Left lung (tissue), 14 donors: ENCODE measurements at places on chromosomes 7 and 10. TPM values are rescaled to one million over a fixed set of nuclear protein-coding genes. Genes with fewer than 3 reads are reported as not detected.

DNA sequence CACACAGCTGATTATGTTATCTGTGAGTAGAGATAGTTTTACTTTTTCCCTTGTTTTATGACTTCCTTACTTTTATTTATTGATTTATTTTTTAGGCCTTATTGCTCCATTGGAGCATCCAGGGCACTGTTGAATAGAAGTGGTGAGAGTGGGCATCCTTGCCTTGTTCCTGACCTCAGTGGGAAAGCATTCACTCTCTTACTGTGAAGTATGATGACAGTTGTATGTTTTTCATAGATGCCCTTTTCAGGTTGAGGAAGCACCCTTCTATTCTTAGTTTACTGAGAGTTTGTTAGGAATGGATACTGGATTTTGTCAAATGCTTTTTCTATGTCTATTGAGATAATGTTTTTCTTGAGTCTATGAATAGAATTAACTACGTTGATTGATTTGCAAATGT, 88.6 kb downstream of the XRCC2 start:
- no peak for DNase-seq

GRCh38 chr7:25262586-25262985, 34.3 kb upstream of the NPVF start:
- no peak for DNase-seq

DNA sequence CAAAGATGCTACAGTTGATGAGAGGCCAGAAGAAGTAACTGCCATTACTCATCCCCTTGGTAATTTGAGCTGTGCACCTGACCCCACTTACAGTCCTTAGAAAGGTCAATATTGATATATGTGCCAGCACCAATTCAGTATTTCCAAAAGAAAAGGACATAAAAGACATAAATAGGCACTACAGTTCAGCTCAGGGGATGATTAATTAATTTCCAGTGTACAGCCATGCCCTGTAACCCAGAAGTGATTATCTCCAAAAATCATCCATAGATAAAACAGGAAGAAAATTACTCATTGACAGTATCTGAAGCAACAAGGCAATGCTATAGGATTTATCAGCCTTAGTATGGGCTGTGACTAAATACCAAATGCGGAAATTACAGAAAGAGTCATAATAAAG, 82.4 kb downstream of the PHYHIPL start:
- no peak for DNase-seq

Gene SFMBT2
- 4.8 TPM for polyA plus RNA-seq

DNA sequence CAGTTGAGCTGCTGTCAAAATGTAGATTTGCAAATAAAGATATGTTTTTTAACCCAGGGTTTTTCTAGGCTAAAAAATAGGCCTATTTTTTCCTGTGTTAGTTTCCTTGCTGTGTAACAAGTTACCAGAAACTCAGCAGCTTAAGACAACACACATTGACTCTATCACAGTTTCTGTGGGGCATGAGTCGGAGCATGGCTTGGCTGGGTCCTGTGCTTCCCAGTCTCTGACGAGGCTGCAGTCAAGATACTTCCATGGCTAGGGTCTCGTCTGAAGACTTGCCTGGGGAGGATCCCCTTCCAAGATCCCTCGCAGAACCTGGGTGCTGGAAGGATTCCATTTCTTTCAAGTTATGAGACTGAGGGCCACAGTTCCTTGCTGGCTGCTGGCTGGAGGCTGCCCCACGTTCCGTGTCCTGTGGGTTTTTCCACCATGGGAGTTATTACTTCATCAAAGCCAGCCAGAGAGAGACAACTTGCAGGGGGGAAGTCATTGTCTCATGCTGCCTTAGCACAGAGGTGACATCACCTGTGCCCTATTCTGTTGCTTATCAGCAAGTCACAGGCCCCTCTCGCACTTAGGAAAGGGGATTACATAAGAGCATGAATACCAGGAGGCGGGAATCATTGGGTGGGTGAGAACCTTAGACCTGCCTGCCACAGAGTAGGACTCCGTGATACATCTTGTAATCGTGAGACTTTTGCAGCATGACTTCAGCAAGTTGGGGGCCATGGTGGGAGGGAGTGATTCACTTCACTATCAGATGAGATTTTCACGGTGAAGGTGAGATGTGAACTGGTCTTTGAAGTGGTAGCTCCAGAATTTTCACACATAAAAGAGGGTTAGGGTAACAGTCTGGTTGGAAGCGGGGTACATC, 77.9 kb downstream of the CCNY start:
- no peak for DNase-seq

Gene CALY
- not detected for polyA plus RNA-seq

Gene TRIL
- 58.2 TPM for polyA plus RNA-seq

DNA sequence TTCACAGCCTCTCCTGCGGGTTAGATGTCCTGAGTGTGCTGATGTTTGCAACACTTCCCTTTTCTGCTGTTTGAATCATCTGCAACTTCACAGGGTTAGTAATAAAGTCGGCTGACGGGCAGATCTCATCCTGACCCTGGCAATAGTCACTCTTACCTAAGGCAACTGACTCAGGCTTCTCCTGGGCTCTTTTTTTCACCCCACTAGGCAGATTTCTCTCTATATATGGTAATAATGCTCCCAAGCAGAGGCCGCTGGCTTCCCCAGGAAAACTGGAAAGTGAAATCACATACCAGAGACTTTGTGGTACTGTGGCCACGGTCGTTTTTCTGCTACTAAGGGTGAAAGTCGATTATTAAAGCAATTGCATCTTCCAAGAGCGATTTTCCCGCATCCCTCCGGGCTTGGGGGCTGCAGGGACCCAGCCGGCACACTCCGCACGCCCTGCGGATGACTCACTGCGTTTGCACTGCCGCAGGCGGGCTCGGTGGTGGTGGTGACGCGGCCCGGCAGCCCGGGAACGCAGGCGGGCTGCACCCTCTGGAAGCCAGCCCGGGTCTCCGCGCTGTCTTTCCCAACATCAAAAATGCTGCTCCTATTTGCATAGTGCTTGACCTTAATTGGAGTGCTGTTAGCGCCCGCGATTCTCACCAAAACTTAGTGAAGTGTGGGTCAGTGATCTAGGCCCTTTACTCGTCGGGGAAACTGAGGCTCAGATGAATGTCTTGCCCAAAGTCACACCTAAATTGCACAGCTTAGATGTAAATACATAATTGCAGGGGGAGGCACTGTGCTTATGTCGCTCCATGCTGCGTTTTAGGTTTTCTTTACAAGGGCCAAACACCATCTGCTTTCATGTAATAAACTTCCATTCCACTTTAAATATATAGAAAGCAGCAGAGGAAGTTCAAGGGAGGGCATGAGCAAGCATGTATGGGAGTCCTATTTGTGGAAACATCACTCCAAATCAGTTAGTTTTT, 47.6 kb upstream of the ITGB1 start:
- DNase-seq: peak; percentile 94

DNA sequence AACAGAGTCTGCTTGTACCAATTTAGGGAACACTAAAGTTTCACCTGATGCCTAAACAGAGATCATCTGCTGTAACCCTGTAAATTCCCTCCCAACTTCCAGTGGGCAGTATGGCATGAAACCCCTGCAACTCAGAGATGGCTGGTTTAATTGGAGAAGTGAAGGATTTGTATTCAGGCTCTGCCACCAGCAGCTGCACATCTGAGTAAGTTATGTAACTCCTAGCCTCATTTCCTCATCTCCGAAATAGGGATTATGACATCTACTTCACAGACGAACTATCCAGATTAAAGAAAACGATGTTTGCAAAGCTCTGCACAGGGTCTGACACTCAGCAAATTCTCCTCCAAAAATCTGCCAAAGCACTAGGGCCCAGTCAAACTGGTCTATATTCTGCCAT, 493.0 kb downstream of the KCNMA1 start:
- DNase-seq: no peak

- no peak for DNase-seq
Observed at GRCh38 chr7:154914308-154914995, 88.5 kb downstream of the PAXIP1 start.

Gene SAP25
- 7.5 TPM for polyA plus RNA-seq

DNA sequence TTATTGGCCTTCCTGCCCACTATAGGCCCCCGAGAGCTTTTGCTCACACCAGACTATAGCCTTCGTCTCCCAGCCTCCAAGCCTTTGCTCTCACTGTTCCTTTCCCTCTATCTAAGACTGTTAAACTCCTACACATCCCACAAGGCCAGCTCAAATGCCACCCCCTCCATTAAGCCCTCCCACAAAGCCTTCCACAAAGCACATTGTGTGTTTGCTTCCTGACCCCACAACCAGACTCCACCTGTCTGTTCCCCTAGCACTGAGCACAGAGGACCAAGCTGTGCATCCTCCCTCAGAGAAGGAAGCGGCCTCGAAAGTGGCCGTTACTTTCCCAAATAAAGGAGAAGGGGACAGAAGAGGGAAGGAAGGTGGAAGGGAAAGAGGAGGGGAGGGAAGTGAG, 1.3 kb downstream of the LOXL4 start:
- no peak for DNase-seq

- no peak for DNase-seq
Observed at GRCh38 chr10:101837748-101838147, 5.9 kb downstream of the KCNIP2 start.

Gene EFCAB10
- polyA plus RNA-seq: 5.7 TPM

- DNase-seq: no peak
Observed at GRCh38 chr7:95322396-95322795, 1.9 kb downstream of the PON1 start.

DNA sequence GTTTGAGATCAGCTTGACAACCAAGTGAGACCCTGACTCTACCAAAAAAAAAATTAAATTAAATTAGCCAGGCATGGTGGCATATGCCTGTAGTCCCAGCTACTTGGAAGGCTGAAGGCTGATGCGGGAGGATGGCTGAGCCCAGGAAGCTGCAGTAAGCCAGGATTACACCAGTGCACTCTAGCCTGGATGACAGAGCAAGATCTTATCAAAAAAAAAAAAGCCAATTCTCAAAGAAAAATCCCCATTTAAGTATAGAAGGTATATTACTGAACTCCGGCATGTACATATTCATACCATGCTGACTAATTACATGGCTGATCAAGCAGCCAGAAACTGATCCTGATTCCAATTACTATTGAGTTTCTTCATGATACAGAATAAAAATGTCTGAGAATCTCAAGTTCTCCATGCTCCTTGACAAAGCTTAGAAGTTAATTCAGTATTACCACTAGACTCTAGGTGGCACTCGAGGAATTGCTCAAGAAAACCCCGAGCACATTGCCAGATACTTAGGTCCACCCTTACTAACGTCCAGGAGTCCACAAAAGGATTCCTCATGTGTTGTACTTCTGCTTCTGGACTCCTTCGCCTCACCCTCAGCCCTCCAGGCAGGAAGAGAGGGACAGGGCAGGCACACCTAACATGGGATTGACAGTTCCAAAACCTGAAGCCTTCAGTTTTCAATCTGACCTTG, 148.9 kb downstream of the PARD3 start:
- DNase-seq: peak; percentile 72

- no peak for DNase-seq
Observed at GRCh38 chr10:7593063-7593462, 73.7 kb downstream of the ITIH5 start.

Gene KCNIP2
- 5.3 TPM for polyA plus RNA-seq

GRCh38 chr10:109958059-109958458, 34.7 kb upstream of the XPNPEP1 start:
- no peak for DNase-seq

DNA sequence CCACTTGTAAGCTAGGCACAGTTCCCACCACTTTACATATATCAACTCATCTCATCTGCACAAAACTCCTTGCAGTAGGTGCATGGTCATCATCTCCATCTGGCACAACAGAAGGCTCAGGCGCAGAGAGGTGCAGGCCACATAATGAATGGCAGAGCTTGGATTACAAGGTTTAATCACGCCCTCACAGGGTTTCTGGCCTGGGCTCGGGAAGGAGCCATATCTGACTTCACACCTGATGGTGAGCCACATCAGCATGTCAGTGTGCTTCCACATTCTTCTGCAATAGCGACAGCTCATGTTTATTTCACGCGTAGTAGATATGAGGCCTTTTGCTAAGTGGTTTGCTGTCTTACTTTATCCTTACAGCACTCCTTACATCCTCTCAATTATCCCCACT, 650.2 kb downstream of the INHBA start:
- DNase-seq: no peak

DNA sequence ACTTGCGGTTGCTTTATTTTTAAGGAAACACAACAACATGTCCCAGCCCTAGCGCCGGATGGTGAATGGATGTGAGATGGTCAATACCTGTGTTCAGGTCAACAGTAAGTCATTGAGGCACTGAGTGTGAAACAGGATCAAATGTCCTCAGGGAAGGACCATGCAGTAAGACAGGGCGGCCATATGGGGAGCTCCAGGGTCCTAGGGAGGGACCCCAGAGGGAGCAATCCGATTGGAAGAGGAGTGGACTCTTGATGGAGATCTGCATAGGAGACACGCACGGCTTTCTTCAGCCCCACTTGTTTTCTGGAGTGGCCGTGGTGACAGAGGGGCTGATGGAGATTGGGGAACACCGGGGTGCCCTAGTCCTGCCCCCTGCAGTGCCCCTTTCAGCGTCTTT, 423.8 kb upstream of the MKI67 start:
- DNase-seq: no peak

GRCh38 chr7:102273749-102274712, 12.6 kb upstream of the SH2B2 start:
- DNase-seq: no peak

DNA sequence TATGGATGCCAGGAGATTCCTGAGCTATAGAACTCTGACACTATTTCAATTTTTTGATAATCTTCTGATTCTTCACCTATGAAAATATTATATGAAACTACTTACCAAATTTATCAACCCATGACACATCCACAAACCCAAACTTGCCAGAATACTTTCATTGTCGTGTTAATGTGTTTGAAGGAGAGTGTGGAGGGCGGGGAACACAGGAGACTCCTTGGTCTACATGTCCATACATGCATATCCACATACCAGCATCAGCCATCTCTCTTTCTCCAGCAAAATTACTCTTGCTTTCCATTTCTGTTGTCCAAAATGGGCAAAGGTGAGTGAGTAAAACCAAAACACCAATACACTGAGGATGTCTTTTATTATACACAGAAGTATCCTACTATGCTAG, 23.5 kb upstream of the BPGM start:
- no peak for DNase-seq

Gene MYOZ1
- 1.7 TPM for polyA plus RNA-seq

DNA sequence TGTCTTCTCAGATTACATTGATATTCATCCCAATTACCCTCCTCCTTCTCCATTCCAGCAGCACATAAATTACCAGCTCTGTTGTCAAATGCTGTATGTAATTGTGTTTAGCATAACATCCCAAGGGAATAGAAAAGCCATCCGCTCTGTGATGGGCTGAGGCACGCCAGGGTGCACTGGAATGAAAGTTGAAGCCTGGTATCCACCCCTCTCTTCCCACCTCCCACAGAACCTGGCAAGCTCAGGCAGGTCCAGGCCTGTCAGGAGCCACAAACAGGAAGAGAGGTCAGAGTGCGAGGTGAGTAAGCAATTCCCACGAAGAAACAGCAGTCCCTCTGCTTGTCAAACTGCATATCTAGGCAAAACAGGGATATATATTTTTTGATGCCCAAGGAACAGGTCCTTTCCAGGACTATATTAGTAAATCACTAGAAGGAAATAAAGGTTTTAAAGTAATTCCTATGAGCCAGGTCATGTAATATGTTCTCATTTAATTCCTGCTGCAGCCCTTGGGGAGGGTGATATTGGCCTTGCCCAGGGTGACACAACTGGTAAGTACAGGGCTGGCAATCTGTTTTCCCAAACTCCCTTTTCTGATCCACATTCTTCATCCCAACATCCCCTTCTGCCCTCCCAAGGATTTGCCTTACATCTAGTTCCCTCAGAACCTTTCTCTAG, 155.6 kb upstream of the GHITM start:
- no peak for DNase-seq

Gene COL28A1
- polyA plus RNA-seq: 2.2 TPM

Gene ADGRA1
- 0.07 TPM for polyA plus RNA-seq

Gene FXYD4
- polyA plus RNA-seq: not detected
